Adrenal gland (tissue), 19 donors: ENCODE measurements at places on chromosomes 6 and 20. TPM values are rescaled to one million over a fixed set of nuclear protein-coding genes. Genes with fewer than 3 reads are reported as not detected.

- no peak for DNase-seq
These were observed 14.2 kb downstream of the KCNG1 start for GRCh38 chr20:51008718-51009117.

Gene CCN2
- total RNA-seq = 164 TPM

Gene IYD
- total RNA-seq = not detected

Gene PRR18
- not detected for total RNA-seq

Gene RHAG
- total RNA-seq = not detected

Gene HLA-DRB1
- total RNA-seq = 175 TPM
